ENCODE measurements at places on chromosomes 11 and 22.

- no peak for DNase-seq
Measured at GRCh38 chr22:32800158-32800882, 1.2 kb upstream of the TIMP3 start.

DNA sequence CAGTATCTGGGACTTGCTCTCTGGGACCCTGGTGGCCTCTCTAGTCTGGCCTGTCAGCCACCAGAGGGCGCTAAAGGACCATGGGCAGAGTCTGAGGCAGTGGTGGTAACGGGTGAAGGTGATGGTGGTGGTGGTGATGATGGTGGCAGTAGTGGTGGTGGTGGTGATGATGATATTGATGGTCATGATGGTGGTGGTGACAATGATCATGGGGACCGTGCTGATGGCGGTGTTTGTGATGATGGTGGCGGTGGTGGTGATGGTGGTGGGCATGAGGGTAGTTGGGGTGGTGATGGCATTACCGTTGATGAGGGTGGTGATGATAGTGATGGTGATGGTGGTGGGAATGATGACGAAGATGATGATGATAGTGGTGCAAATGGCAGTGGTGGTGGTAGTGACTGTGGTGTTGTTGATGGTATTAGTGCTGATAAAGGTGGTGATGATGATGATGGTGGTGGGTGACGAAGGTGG is 16.0 kb downstream of the TRPM5 start:
- peak; percentile 58 for DNase-seq

GRCh38 chr11:129815596-129816461 is at the start of gene TMEM45B:
Gene TMEM45B (plus strand): TSS chr11:129815848. CDS start chr11:129852483, 36,635 bp downstream.
- DNase-seq: peak; percentile 2

GRCh38 chr11:123645286-123645975 is 9.0 kb downstream of the SCN3B start:
- no peak for DNase-seq

- no peak for DNase-seq
Measured at GRCh38 chr11:133579165-133580031, 47.1 kb upstream of the OPCML start.

DNA sequence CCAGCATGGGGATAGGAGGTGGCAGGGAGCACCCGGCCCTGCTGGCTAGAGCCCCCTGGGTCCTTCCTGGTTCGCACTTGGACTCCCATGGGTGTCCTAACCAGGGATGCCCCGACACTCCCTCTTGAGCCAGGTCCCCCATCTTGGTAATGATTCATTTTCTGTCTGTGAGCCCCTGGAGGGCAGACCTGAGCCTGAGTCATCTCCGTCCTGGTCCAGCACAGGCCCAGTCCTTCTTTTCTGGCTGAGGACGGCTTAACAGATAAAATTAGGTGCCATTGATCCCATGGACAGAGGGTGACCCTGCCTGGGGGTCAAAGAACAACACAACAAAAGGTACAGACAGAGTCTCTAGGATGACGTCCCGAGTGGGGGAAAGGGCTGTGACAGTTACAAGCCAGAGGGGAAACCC is 3.5 kb downstream of the RHOD start:
- no peak for DNase-seq

DNA sequence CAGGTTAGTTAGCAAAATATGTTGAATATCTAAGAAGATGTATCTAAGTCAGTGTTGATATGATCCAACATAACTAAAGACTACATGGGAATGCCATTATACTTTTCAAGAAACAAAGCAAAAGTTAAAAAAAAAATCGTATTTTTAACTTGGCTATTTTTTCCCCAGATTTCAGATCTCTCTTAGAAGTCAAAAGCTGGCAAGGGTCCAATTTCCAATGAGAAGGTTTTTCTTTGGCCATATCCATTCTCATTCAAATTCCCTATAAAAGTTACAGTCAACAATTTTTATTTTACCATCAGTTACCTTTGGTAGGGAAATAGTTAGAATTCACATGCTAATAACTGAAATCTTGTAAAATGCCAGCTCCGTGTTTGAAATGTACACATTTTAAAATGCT is 70.5 kb upstream of the FAT3 start:
- no peak for DNase-seq

DNA sequence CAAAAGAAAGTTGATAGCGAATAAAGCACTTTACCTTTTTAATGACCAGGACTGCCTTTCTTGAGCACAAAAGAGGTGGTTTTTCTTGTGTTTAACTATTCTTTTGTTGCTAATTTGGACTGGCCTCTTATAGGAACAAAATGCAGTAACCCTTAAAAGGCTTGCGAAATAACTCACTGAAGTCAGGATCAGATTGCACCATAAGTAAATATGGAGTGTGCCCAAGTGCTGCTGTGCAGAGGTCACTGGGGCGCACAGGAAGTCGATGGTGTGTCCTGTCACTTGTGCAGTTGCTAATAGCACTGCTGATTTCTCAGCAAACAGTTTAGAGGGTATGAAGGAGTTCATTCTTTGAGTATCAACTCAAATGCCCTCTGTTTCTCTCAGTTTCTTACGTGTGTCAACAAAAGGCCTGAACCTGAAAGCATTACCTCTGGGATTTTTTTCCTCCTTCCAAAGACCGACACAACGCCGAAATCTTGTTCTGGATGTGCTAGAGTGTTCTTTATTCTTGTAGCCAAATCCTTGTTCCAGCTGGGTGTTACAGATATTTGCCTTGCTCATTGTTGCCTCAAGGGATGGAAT is 71.3 kb downstream of the ATXN10 start:
- DNase-seq: no peak

GRCh38 chr11:74681686-74682651 is 49.3 kb downstream of the CHRDL2 start:
- DNase-seq: no peak

DNA sequence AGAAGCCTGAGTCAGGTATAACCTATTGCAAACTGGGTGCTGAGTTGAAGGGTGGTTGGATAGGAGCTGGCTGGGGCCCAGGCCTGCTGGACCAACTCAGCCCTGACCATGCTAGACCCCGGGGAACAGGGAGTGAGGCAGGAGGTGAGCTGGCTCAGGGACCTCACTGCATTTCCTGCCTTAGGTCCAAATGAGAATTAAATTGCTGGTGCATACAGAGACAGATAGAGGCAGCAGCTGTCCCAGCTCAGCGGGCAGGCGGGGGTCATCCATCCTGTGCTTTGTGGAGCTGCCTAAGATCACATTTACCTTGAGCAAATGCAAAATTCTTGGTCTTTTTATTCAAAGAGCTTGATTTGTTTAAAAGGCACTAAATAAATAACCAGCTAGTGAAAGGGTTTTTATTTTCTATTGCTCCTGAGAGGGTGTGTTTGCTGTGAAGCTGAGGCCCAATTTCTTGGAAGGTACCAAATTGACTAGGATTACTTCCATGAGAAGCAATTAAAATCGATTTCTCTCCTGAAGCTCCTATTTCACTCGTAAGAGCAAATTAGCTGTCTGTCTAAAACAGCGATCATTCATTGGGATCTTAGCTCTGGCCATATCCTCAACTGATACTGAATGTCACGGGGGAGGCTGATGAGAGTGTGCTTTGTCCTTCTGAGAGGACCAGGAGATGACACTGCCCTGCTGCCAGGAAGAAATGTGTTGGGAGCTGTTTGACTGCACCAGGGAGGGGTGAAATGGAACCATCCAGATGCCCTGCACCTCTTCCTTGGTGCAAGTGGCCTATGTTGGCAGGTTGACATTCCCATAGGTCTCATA is 24.9 kb downstream of the USH1C start:
- DNase-seq: no peak

GRCh38 chr11:14318581-14318981 is 40.4 kb downstream of the RRAS2 start:
- DNase-seq: no peak

DNA sequence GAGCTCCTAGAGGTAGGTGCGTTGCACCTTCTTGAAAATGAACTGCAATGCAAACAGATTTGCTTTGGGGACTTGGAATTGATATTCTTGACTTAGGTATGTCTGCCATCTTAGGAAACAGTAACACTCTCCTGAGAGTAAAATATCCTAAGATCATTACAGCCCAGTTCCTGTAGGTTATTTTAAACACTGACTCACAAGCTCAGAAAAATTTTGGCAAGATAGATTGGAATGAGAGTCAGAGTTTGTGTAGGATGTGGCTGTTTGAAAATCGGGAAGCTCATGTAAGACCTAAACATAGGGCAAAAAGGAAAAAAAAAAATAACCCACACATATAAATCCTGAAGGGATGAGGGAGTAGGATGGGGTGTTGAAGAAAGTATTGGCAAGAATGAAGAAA is 377.0 kb upstream of the LRRC4C start:
- no peak for DNase-seq

DNA sequence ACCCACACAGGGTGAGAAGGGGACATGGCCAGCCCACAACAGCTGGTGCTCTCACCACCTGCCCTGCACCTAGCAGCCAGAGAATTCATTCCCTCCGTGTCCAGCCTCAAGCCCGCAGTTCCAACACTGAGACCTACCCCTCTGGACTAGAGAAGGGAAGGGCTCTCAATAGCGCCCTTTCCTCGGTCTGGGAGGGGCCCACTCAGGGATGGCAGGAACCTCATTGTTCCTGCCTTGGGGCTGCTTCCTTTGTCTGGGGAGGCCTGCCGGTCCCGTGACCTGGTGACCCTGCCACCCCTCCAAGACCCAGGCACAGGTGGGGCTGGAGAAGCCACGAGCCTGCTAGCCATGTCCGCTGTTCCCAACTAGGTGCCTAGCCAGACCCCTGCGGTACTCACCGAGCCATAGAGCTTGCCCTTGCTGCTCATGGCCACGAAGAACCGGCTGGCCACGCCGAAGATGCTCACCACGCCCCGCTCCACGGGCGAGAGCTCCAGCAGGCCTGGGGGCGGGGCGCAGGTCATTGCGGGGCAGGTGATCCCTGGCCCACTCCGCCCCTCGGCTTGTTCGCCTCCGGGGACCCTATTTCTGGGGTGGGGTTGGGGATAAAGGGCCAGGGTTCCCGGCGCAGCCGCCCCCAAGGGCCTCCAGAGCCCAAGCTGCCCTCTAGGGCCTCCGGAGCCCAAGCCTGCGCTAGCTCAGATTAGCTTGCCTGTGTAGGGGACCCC is 1.4 kb downstream of the FGF4 start:
- no peak for DNase-seq

GRCh38 chr11:3855808-3856491 is 486 bp downstream of the STIM1 start:
- DNase-seq: no peak

DNA sequence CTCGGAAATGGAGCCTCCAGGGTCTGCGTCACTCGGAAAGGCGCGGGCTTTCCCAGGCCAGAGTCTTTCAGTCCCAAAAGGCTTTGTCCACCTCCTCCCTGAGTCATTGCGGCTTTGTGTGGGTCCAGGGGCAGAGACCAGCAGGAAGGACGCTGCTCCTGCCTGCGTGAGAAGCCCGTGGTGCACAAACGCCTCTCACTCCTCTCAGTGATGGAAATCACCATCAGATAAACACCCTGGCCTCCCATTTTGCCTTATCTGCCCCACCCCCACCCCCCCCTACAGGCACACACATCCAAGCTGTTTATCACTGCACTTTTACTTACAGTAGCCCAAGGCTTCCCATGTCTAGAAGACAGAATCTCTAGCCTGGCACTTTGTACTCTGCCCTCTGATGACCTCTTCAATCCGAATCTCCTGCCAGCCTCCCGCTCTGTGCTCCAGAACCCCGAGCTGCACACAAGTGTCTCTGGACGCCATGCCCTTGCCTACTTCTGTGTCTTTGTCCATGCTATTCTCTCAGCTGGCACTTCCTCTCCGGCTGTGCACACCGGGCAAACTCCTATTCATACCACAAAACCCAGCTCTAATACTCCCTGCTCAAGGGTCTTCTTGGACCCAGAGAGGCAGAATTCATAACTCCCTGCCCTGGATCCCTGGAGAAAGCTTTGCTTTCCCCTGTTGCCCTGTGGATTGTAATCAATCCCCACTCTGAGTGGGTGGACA is 954.6 kb downstream of the TBC1D22A start:
- no peak for DNase-seq

DNA sequence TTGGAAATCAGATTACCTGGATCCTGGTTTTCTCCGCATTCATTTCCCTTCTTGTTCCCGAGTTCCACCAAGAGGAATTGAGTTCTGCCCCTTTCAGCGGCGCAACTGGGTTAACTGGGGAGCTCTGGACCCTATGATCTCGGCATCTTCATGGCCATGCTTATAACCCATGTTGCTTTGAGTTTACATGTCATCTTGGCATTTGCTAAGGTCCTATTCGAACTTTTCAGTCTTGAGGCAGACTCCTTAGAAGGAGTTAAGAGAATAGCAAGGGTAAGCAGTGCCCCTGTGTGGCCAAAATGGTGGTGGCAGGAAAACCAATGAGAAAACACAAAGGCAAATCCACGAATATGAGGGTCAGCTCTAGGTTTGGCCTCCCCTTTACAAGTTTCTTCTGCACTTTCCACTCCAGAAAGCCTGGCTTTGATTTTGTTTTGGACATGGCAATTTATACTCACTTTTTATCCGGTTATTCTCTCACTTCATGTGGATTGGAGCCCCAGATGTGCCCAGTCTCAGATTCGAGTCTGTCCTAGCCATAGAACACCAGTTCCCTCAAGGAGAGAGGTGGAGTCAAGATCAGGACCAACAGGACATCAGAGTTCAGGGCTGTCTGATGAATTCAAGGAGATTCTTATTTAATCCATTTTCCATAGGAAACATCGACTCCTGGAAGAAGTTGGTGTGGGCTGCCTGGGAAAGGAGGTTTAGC is 55.3 kb upstream of the FBXO3 start:
- DNase-seq: peak; percentile 23

DNA sequence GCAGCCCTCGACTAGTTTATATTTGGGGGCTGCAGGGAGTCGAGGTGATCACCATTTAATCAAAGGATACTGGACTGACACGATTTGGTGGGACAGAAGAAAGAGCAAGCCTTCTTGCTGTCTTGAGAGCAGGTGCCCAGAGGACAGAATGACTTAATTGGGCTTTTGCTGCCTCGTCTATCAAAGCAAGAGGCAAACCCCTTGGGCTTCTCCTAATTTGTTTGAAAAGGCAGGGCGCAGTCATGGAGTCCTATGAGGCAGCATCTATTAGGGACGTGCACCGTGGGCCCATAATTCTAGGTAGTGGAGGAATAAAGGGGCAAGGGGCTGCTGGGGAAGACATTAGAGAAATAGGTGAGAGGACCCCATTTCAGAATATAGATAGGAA is 1411.3 kb downstream of the TBC1D22A start:
- no peak for DNase-seq

GRCh38 chr11:60193687-60194433 is 11.0 kb upstream of the MS4A6A start:
- DNase-seq: peak; percentile 48

GRCh38 chr11:14055936-14056335 is 93.4 kb downstream of the SPON1 start:
- no peak for DNase-seq

GRCh38 chr11:79488286-79488685 is 47.5 kb upstream of the TENM4 start:
- no peak for DNase-seq

DNA sequence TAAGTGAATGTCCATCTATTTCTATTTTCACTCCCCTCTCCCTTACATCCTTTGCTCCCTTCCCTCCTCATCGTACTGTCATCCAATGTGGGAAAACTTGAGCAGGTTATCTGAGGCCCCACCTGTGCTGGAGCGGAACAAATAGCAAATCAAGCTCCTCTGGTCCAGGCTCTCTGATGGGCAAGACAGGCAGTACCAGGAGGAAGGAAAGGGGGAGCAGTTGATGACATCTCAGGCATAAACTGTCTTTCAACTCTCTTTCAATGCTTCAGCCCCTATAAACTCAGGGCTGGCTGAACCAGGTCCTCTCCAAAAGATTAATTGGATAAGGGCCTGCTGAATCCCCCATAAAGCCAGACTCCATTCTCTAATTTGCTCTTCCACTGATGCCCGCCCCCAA is 1.5 kb upstream of the CCKBR start:
- DNase-seq: no peak
